ENCODE measurements at places on chromosomes 7 and 10.

GRCh38 chr10:132703419-132704007 lies 82.4 kb downstream of the NKX6-2 start:
- DNase-seq = no peak

GRCh38 chr10:132883391-132883881 lies 58.9 kb downstream of the CFAP46 start:
- no peak for DNase-seq

- no peak for DNase-seq
These were observed 601.1 kb upstream of the FOXK1 start for GRCh38 chr7:4080954-4081353.

GRCh38 chr7:134155206-134155605 lies 28.1 kb downstream of the LRGUK start:
- no peak for DNase-seq

DNA sequence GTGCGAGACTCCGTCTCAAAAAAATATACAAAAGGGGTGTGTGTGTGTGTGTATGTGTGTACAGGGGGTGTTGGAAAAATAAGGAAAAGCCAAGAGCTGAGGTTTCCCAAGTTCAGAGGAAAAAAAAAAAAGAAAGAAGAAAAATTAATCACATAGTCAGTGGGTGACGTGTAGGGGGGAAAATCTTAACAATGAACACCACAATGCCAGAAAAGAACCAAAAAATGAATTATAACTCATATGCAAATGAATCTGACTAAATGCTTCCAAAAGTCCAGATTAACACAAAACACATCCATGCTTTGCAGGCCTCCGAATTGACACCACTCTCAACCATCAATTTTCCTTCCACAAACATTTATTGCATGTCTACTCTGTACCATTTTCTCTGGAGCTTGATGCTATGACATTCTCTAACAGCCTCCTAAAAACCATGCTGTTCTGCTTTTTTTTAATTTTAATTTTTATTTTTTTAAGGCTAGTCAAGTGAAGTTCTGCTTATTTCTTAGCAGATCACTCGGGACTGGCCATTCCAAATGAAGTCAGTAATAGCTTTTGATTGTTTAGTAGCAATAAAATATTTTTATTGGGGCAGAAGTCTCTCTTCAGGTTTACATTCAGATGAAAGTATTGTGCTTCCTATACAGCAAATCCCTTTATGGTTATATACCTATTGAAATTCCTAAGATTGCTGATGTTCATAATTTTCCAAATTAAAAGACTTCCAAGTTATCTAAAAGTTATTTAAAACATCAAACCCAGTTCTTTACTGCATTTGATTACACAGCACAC lies 133.8 kb downstream of the CNOT4 start:
- no peak for DNase-seq

DNA sequence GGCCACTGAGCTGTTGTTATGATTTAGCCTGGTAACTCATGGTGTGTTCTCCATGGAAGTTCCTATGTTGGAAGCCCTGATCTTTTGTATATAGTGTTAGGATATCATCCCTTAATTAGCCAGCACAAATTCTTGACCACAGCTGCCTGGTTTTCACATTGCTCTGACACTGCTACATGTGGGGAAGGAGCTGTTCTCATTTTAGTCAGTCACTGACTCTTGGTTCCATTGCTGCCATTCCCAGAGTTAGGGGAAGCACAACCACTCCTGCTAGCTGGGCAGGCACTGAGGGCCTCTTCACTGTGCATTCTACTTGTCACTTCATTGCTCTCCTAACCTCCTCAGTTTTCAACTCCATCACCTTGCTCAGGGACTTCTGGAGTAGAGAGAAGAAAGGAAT lies 98.4 kb upstream of the GJD4 start:
- no peak for DNase-seq

DNA sequence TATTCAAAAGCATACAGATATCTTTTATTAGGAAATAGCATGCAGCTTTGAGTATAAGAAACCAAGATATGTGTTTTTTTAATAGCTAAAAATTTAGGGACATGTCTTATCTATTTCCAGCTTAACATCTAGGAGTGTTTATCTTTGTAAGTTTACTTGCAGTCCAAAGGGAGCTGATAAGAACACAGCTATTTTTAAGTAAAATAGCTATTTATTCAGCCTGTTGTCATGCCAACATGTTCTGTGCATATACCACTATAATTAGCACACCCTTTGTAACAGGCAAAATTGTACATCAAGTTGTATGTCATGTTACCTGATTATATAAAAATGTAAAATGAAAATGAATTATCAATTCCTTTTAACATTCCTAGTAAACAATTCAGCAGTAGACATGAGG lies 29.6 kb downstream of the FAM133B start:
- DNase-seq = no peak

- no peak for DNase-seq
These were observed 58.2 kb downstream of the PTPRN2 start for GRCh38 chr7:158529181-158530096.

DNA sequence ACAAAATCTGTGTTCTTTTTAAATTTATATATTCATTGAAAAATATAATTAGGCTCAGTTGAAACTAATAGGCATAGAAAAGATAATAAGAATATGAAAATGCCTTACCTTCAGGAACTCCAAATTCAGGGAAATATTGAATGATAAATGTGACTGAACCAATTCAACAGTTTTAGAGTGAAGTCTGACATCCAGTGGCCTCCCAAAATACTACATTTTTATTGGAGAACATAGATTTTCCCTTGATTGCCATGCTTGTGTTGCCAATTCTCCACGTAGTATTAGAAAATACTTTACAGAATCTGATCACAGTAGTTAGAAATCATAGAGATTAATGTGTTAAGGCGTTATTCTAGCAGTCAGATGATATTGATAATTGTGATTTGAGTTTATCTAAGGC lies 1246.7 kb downstream of the GATA3 start:
- no peak for DNase-seq

DNA sequence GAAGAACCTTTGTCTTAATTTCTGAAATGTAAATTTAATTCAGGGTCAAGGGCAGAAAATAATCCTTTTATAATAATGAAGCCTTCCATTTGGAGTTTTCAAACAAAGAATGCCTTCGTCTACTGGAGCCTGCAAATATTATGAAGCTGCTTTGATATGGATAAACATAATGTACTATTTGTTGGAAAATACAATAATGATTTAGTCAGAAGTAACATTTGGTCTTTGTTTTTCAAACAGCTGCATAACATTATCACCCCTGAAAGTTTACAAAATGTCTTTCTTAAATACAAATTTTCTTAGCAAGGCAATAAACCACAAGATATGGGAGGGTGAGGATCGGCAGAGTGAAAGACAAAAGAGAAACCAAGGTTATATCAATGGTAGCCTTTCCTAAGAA lies 41.5 kb downstream of the TMEM26 start:
- no peak for DNase-seq

GRCh38 chr10:103545366-103545765 lies 51.9 kb downstream of the NEURL1 start:
- no peak for DNase-seq

DNA sequence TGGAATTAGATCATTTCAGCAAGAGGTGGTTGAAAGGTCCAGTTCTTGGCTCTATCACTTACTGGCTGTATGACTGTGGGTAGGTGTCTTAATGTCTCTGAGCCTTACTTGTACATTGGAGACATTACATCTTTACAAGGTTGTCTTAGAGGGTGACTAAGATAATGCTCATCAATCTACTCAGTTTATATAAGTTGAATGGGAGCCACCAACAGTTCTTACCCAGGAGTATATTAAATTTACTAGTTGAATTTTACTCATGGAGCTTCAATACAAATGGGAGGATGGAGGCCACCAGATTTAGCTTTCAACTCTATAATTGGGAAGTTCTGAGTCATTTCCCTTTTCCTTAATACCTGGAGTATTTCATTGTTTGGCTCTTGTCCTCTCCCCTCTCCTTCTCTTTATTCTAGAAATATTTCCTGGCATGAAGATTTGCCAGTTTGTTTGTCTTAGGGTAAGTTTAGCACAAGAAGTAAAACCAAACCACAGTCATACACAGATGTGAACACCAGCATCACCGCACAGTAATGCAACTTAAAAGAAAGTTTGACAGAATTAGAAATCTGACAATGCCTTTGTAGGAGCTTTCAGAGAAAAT lies 222.8 kb downstream of the LRMDA start:
- DNase-seq = no peak

GRCh38 chr7:1151156-1151555 lies 8.8 kb downstream of the ZFAND2A start:
- no peak for DNase-seq

DNA sequence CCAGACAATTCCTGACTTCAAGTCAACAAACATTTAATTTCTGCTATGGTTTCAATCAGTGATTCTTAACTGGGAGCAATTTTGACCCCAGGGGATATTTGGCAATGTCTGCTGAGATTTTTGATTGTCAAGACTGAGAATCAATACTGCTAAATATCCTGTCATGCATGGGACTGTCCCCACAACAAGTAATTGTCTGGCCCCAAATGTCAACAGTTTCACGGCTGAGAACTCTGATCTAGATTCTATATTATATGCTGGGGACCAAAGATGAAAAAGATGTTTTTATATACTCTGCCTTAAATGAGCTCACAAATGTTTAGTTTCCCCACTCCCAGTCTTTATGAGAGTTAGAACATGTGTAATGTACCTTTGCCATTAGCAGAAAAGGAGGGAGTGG lies 19.2 kb downstream of the ANKRD7 start:
- no peak for DNase-seq

GRCh38 chr10:47286116-47286505 lies 13.9 kb upstream of the GDF10 start:
- DNase-seq = no peak

GRCh38 chr10:81570878-81571794 lies 303.9 kb upstream of the NRG3 start:
- no peak for DNase-seq

- no peak for DNase-seq
These were observed 98.6 kb downstream of the CREM start for GRCh38 chr10:35225204-35225603.

DNA sequence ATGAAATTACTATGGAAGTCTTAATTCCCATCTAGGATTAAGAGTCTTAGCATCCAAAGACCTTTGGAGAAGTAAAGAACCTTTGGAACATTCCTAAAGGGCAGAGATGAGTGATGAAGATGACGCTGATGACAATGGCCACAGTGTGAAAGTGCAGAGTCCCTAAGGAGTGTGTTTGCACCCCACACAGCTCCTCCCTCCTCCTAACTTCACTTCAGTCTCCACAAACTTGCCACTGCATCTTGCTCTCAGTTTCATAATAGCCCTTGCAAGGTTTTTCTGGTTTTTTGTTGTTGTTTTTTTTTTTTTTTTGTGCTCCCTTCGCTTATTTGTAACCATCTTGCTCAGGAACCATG lies 117.5 kb upstream of the ANLN start:
- no peak for DNase-seq

GRCh38 chr7:137025469-137026175 lies 157.2 kb downstream of the CHRM2 start:
- no peak for DNase-seq

GRCh38 chr10:93478873-93479272 lies 3.3 kb downstream of the MYOF start:
- no peak for DNase-seq

DNA sequence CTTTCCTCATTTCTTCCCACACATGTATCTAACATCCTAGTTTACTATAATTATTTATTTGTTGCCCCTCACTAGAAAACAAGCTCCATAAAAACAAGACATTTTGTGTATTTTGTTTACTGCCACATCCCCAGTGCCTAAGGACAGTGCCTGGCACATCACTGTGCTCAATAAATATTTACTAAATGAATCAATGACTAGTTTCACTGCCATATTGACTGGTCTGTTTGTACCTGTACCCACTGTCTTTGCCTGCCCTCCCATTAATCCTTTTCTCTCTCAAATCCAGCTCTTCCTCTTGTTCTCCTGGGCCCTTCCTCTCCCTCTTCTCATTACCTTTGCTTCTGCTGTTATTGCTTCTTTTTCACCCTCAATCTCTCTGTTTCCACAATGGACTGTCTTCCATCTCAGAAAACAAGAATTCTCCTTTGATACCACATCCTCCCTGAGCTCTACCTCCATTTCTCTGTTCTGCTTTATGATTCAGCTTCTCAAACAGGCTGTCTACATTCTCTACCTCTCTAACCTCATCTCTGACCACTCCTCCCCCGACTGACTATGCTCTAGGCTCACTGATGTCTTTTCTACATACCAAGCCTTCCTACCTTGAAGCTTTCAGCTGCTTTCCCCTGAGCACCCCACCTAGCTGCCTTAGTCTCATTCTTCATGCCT lies 8.3 kb upstream of the FAM133B start:
- no peak for DNase-seq

GRCh38 chr10:79136236-79137005 lies 67.7 kb downstream of the ZMIZ1 start:
- DNase-seq = no peak

DNA sequence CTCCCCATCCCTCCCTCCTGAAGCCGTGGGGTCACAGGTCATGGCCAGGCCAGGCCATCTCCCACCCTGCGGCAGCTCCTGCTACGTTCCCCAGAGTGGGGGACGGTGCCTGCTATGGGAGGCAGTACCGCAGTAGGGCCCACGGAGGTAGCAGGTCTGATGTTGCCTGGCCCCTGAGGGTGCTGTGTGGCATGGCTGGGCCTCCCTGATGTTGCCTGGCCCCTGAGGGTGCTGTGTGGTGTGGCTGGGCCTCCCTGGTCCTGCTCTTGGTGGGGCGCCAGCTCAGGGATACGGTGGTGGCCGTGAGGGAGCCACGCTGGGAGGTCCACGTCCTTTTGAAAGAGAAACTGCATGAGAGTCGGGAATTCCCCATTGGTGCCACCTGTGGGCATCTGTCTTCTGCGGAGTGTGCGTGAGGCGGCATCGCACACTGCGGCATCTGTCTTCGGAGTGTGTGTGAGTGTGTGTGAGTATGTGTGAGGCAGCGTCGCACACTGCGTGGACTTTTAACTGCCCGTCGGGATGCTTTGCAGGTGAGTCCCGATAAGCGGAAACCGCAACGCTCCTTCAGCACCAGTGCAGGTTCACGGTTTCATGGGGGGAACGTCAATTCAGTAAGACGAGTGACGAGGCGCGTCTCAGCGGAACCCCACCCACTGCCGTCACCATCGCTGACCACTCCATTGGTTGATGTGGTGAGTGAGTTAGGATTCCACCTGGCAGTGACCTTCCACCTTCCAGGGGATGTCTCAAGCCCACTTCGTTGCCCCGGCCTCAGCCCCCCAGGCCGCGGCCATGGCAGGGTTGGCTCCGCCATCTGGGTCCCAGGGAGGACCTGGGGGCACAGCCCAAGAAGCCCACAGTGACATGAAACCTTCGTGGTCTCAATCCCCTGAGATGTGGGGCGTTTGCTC lies 51.2 kb upstream of the CFAP46 start:
- no peak for DNase-seq

DNA sequence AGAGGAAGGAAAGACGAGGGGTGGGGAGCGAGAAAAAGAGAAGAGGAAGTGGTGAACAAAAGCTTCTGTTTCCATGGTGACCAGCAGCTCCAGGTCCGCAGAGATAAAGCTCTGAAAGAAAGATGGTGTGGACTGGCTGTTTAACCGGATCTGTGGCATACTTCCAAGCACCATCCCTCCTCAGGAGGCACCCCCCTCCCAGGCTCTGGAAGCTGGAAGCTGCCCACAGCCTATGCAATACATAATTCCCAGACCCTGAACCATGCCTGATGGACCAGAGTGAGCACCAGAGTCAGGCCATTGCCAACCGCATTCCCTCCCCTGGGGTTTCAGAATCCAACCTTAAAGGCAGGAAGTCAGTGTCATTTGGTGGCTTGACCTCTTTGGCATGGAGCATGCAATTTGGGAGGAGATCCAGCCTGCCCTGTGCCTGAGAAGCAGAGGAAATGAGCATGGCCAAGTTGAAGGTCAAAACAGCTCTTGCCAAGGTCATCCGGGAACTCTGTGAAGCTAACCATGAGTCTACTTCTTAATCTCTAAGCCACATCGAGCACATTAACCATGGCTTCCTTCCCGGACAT lies 22.2 kb upstream of the CPXM2 start:
- no peak for DNase-seq
